ENCODE measurements at places on chromosomes 13 and 19.

DNA sequence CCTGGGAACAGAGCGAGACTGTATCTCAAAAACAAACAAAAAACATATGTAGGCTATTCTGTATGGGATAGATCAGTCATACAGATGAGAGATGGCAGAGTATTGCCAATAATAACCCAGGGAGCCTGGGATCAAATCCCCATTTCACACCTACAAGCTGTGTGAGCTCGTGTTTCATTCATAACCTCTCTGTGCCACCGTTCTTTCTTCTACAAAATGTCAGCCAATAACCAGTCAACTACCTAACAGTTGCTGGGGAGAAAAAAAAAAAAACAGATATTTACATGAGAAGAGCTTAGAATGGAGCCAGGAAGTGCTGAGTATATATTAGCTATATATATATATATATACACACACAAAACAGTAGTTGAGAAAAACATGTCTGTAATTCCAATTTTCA is 6.5 kb upstream of the IFNL2 start:
- DNase-seq: no peak

DNA sequence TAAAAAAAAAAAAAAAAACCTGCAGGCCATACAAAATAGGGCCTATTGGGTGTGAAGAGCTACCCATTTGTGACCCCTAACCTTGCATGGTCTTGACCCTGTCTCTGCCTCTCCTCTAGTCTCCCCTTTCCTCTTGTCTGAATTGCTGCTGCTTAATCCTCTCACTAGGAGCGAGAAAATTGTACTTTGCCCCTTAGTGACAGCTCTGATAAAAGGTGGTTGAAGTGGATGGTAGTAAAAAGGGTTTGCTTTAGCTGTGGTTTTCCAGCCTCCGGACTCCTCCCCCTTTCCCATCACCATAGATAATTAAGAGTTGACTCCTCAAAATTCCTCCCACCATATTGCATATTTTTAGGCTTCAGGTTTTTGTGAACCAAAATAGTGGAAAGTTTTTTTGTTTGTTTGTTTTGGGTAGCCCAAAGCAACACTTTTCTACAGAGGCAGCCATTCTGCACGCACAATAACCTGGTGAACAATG is 23.5 kb downstream of the ACTN4 start:
- DNase-seq: no peak

- DNase-seq: no peak
Observed at GRCh38 chr13:48560657-48561337, 27.9 kb upstream of the RCBTB2 start.

DNA sequence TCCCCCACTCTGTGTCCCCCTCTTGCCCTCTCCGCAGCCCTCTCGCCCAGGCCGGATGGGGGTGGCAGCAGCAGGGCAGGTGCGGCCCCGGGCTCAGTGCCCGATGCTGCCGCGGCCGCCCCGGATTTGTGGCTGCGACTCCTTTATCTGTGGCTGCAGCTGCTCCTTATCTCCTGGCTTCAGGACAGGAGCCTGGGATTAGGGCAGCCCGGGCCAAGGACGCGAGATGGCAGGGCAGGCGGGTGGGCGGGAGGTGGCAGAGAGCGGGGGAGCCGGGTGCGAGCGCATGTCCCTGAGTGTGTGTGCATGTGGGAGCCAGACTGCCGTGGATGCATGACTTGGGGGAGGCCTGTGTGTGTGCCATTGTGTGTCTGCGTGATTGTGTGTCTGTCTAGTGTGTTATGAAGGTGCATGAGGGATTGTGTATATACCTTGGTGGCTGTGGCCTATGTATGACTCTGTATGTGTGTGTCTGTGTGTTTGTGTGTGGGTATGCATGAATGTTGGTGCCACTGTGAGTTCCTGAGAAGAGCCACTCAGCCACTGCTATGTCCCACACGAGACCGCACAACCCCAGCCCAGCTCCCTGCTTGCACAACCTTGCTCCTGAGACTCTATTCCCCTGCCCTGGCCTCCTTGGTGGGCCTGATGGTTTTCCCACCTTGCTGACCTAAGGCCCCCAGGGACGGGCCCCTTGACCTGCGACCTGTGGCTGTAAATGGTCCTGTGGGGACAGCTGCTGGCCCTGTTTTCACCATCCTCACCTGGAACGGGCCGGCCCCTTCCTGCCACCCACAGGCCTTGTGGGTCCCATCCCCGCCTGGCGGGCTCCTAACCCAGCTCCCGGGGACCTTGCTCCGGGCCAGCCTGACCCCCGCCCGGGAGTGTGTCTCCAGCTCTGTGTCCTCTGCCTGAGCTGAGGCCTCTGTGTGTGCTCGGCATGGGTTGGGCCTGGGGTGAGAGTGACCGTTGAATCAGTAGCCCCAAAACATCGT is 5.3 kb upstream of the NRTN start:
- no peak for DNase-seq

DNA sequence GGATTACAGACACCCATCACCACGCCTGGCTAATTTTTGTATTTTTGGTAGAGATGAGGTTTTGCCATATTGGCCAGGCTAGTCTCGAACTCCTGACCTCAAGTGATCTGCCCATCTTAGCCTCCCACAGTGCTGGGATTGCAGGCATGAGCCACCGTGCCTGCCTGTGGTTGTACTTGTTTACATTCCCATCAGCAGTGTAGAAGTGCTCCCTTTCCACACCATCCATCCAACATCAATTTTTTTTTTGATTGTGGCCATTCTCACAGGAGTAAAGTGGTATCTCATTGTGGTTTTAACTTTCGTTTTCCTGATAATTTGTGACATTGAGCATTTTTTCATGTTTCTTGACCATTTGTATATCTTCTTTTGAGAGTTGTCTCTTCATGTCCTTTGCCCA is 1019.4 kb upstream of the SLC10A2 start:
- DNase-seq: no peak
